ENCODE measurements at places on chromosomes 11 and 22.

DNA sequence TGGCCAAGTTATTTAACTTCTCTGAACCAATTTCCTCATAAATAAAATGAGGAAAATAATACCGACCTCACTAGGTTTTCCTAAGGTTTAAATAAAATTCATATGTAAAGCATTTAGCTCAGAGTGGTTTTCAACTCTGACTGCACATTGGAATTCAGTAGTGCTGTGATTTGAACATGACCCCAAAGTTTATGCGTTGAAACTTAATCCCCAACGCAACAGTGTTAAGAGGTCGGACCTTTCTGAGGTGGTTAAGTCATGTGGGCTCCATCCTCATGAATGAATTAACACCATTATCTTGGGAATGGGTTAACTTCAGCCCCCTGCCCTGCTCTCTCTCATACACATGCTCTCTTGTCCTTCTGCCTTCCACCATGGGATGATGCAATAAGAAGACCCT lies 322.2 kb downstream of the AASDHPPT start:
- no peak for DNase-seq

DNA sequence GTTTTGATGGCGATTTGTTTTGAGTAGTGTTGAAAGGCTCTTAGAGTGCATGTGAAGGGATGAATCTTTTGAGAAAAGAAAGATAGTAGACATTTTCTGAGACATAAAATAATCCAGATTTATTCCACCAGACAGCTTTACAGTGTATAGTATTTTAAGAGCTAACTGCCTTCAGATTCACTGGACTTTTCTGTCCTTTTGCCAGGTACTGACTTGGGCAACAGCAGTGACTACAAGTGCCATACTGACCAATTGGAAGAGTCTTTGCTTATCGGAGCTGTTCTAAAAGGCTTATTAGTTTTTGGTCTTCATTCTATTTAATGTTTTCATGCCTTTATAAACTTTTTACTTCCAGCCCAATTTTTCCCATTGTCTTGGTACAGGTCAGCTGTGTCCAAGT lies 32.5 kb downstream of the RTN3 start:
- no peak for DNase-seq

DNA sequence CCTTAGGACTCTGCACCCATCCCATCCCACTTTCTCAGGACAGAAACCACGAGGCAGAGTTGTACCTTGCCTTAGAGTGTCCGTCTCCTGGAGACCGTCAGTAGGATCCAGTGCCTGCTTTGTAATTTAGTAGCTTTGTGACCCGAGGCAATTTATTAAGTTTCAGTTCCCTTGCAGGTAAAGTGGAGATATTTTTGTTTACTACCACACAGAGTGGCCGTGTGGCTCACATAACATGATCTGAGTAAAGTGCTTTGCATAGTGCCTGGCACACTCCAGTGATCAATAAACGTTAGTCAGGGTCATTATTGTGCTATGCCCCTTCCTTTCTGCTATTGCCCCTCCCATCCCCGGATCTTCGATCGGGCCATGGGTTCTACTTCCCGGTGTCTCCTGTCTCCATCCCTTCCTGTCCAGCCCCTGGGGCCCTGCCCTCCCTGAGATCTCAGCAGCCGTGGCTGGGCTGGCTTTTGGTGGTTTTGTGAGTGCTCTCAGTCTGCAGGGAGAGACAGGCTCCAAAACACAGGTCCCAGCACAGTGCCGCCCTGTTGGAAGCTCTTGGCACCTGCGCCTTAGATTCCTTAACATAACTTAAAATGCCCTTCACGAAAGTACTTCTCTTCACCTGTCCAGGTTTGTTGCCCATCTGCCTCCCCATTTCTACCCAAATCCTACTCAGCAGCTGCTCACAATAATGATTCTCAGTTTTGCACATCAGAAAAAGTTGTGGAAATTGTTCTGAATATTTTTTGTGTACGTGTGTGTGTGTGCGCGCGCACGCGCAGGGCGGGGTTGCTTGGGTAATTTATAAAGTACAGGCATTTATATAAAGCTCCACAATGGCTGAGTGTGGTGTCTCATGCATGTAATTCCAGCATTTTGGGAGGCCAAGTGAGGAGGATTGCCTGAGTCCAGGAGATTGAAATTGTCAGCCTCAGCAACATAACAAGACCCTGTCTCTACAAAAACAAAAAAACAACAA lies 753.7 kb downstream of the NTM start:
- no peak for DNase-seq

- DNase-seq, result no peak
Measured at GRCh38 chr11:126181939-126182730, 29.3 kb downstream of the RPUSD4 start.

- DNase-seq, result no peak
Measured at GRCh38 chr11:61491736-61492395, 16.7 kb upstream of the LRRC10B start.

GRCh38 chr11:34339149-34340064 lies 18.4 kb downstream of the ABTB2 start:
- no peak for DNase-seq

GRCh38 chr11:98561252-98561651 lies 459.5 kb upstream of the CNTN5 start:
- DNase-seq, result peak; percentile 59

DNA sequence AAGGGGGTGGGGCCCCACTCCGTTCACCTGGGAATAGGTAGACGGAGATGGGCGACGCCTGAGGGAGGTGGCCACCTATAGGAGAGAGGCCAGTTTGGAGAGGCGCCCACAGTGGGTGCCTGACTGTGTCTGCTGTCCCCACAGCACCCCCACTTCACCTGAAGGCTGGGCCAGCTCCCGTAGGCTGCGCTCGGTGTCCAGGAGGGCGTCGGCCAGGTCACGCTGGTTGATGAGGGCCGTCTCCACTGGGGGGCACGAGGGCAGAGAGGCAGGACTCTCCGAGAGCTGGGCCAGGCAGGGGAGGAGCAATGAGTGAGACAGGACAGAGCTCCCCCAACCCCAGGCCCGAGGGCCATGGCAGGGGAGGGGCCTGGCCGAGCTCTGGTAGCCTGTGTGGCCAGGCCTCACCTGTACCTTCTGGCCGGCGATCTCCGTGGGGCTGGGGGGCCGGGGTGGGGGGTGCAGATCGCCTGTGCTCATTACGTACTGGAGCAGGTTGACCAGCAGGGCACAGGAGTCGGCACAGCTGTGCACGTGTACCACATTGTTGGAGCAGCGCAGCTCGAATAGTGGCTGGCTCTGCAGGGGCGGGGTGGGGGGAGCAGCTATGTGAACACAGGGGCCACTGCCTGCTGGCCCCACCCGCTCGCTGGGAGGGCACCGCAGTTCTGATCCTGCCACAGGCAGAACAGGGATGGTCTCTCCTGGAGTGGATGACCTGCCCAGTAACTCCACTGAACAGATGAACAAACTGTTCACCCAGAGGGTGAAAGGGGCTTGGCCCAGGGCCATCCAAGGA lies 14.7 kb downstream of the ATG2A start:
- DNase-seq, result no peak

Measured in NCI-H345 (cell line).